ENCODE measurements at places on chromosomes 6 and 20.
A peak's percentile ranks its signal among the peaks of the same experiment; 100 is the strongest.

- no peak for DNase-seq
Observed at GRCh38 chr20:18388860-18389259, 78.0 kb downstream of the DZANK1 start.

DNA sequence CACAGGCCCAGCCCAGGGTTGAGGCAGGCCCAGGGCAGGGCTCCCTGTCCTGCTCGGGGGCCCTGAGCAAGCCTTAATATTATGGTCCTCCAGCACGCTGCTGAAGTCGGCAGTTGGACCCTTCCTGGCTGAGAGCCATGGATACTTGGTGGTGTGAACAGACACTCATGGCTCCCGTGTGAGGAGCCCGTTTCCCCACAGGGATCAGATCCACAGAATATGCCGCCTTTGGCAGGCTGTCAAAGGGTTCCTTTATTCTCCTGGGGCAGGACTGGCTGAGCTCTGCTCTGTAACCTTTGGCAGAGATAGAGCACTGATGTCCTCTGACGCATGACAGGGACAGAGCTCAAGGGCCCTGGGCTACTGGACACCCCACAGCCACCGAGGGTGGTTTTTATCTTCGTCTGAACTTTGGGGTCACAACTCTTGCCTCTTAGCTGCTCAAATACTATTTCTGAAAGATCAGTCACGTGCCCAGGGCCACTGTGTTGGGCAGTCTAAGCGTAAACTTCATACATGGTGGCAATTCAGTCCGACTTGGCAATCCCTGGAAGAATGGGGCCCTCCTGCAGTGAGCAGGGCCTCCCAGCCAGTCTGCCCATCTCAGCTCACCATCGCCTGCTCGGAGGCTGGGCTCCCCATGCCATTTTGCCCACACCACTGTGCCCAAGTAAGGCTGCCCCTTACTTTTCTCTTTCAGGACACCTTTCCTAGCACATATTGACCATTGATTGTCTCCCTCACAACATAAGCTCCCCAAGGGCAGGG lies 49.1 kb downstream of the TTI1 start:
- DNase-seq: no peak

GRCh38 chr20:23227976-23228375 lies 122.6 kb upstream of the NXT1 start:
- no peak for DNase-seq

GRCh38 chr20:39874049-39874893 lies 814.8 kb downstream of the MAFB start:
- peak; percentile 9 for DNase-seq

- DNase-seq: no peak
Observed at GRCh38 chr6:39102821-39103136, 12.2 kb downstream of the SAYSD1 start.

DNA sequence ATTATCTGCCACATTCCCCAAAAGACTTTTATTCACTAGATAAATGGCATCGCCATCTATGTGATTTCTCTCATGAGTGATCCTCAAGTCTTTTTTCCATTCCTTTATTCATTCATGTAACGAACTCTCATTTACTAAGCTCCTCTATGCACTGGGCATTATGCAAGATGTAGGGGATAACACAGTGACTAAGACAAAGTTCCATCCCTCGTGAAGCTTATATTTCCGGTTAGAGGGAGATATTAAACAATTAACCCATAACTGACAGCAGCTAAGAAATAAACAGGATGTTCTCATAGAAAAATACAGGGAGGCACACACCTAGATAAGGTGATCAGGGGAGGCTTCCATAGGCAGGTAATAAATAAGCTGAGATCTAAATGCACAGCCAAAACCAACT lies 17.2 kb upstream of the PREX1 start:
- peak; percentile 81 for DNase-seq

- no peak for DNase-seq
Observed at GRCh38 chr6:10310826-10311225, 104.0 kb downstream of the TFAP2A start.
